NAMALWA (cell line): ENCODE measurements at places on chromosomes 7 and 10.

- DNase-seq: peak; percentile 20
Measured at GRCh38 chr10:122089311-122090017, 100.5 kb downstream of the TACC2 start.

GRCh38 chr7:38306914-38307313 lies 33.5 kb upstream of the TARP start:
- DNase-seq: no peak

- no peak for DNase-seq
Measured at GRCh38 chr10:110432084-110432483, 65.6 kb upstream of the DUSP5 start.

DNA sequence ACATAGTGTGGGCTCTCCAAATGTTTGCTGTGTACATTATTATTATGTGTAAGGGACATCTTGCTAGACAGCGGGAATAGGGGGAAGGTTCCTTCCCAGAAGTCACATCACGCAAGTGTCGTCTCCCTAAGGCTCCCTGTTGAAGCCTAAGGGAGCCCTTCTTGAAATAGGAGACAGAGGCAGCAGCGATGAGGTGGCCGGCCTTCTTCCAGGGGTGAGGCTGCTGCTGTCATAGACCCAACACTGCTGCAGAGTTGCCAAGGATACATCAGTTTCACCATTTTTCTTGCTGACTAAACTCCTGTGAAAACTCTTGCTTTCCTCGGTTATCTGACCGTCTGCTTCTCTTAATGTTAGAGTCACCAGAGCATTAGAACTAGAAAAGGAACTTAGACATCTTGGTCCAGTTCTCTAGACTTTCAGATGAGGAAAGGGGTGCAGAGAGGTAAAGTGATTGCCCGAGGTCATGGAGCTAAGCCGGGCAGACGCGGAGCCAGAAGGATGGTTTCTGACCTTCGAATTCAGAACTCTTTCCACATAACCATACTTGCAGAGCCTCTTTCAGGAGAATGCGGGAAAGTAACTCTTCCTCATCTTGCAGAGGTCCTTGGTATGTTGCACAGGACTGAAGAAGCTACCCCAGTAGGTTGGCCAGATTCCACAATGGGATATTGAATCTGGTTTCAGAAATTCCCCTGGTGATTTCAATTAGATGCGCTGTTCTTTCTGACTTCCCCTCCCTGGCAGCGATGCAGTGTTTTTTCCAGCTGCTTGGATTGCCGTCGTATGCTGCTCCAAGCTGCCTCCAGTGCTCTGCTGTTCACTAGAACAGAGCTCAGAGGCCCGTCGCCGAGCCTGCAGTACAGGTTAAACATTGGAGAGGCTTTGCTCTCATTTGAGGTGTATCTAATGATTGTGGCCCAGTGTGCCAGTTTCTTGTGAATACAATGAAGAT lies 217.1 kb downstream of the CAMK1D start:
- DNase-seq: no peak

GRCh38 chr7:72243329-72243728 lies 168.8 kb downstream of the CALN1 start:
- no peak for DNase-seq

DNA sequence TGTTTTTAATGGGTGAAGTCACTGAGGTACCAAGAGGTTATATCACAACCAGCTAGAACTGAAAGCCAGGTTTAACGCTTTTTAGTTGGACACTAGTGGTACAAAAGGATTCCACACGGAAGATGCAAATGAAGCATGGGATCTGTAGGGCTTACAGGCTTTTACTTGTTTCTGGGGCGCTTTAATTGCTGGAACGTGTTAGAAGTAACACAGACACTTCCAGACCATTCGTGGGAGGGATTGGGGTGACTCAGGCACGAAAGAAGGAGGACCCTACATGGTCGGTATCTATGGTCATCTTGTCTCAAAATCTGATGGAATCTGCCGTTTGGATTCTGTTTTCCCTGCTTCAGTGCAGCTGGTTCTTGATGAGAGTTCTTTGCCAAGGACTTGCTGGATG lies 1.0 kb downstream of the YKT6 start:
- no peak for DNase-seq

- no peak for DNase-seq
Measured at GRCh38 chr7:142885311-142886230, at the start of gene TRPV6. TSS of gene TRPV6 (minus strand) at chr7:142885745.
